ENCODE measurements at places on chromosomes 4 and X.

DNA sequence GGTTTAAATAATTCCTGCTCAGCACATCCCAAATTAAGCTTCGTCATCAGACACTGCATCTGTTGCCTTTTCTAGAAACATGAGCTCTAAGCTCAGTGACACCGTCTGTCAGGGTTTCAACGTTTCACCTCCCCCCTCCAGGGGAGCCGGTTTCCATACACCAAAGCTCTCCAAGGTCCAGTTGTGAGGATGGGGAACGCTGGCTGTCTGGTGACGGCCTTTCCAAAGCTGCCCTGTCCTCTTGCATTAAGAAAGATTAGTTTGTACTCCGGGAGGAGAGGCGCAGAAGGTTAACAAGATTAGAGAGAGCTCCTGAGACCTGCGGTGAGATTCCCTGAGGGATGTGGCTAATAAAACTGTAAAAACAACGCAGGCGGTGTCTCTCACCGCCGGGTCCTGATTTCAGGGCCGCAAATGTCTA is 43.2 kb downstream of the ASMT start:
- DNase-seq, result no peak

- DNase-seq, result no peak
These were observed 1.9 kb downstream of the SOWAHD start for GRCh38 chrX:119760026-119760877.

- no peak for DNase-seq
These were observed 112.2 kb upstream of the PSAPL1 start for GRCh38 chr4:7546809-7547367.

DNA sequence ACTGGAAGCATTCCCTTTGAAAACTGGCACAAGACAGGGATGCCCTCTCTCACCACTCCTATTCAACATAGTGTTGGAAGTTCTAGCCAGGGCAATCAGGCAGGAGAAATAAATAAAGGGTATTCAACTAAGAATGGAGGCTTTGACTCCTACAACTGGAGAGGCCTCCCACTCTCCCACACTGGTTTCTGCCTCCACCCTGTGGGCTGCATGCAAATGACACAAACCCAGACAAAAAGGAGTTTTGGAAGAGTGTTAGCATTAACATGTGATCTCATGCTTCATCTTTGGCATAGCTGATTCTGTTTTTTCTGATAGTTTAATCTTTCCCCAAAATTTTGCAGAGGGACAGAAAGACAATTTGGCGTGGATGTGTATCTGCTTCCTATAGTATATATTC is 80.8 kb upstream of the IQCM start:
- no peak for DNase-seq

- no peak for DNase-seq
These were observed 886.2 kb downstream of the ARAP2 start for GRCh38 chr4:35358001-35358584.

- no peak for DNase-seq
These were observed 11.7 kb upstream of the PTTG2 start for GRCh38 chr4:37948542-37948941.

DNA sequence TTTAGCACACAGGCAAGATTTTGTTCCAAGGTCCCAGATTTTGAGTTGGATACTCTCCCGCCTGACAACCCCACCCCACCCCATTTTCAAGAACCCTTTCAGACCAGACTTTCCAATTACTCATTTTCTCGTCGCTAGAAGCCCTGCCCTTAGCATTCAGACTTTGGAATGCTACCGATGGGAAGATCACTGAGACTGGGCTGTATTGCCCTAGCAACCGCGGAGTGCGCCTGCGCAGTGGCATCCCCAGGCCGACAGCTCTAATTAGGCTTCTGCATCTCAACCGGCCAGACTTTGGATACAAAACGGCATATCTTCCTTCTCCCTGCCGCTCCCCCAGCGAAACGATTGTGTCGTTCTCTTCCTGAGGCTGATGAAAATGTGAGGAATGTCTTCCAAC is 3.4 kb downstream of the MAGEE2 start:
- DNase-seq, result no peak

GRCh38 chrX:11437642-11438379 is 144.6 kb downstream of the AMELX start:
- no peak for DNase-seq

DNA sequence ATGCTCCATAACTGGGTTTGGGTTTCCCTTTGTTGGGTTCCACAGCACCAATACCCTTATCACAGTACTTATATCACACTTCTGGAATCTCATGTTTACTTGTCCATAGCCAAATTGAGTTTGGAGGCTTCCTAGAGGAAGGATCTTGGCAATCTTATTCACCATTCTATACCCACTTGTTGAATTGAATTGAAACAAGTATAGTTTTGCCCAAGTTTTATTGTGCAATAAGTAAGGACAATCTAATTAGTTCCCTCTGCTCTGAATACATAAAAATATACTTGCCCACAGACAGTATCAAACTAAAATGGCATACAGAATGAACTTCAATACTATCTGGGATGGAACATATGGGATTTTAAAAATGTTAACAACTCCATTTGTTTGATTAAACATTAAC is 40.3 kb downstream of the SEC31A start:
- DNase-seq, result no peak

DNA sequence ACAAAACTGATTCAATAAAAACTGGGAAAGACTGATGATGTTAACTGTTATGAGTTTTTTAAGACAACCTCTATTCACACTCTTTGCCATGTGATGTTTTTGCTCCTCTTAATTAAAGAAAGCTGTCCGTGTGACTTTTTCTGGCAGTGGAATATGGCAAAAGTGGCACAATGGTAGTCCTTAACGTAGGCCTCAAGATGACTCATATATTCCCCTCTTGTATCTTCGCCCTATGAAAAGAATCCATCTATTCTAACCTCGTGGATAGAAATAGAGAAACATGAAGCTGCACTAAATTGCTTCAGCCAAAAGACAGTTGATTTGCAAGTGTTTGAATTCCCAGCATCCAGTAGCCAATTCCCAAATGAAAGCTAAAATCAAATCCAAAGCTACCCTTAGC is 603.8 kb upstream of the PCDH7 start:
- DNase-seq, result no peak

- DNase-seq, result no peak
These were observed 110.7 kb downstream of the ARAP2 start for GRCh38 chr4:36133658-36134057.

GRCh38 chrX:54246866-54247265 is 63.8 kb upstream of the FAM120C start:
- DNase-seq, result no peak

DNA sequence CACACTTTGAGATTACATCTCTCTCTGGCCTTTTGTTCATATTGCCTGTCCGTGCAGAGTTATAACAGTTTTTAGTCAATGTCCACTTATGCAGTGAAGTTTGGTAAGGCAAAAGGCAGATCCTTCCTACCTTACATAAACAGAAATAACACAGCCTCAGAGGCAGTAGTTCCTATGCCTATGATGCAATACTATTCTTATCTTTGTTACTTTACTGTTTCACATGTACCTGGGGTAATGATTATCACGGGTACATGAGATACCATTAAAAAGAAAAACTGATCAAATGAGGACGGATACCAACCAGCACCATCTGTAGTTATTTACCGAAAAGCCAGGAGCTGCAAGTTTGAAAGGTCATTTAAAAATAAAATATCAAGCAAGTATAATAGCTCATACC is 166.8 kb downstream of the BTC start:
- no peak for DNase-seq

- no peak for DNase-seq
These were observed 44.0 kb downstream of the PCYT1B start for GRCh38 chrX:24603191-24603590.

- no peak for DNase-seq
These were observed 114.1 kb downstream of the MXRA5 start for GRCh38 chrX:3232262-3232923.

DNA sequence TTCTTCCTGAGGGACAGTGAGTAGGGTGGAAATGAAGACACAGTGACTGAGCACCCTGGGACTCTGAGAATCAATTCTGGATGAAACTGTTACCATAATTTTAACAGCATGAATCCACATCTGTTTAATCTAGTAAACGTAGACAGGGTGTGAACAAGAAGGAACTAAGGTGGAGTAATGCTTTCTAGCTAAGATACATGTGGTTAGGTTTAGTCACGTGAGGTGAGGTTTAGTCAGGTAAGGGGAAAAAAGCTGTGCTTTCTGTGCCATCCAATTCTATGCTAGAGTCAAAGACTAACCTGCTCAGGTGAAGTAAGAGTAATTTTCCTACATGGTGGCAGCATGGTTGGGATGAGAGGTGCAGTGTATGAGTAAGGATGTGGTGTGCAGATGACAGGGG is 54.0 kb upstream of the C4orf54 start:
- no peak for DNase-seq

DNA sequence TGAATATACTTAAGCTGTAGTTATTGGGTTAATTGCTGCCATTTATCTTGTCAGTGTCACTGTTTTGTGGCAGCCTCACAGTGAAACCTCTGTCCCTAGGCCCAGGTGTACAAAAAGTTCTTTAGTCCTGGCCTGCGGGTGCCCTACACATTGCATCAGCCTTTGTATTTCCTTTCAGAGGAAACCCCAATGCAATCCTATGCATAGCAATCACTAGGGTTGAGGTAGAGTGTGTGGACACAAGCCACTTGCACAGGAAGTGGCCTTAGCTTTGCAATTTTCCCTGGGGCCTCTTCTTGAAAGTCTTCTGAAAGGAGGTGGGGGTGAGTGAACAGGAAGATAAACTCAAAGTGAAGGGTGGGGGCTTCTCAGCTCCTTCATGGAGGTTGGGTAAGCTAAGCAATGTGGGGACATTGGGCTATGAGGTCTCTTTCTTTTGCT is 27.8 kb downstream of the VSIG4 start:
- no peak for DNase-seq

GRCh38 chr4:150072906-150073714 is 5.1 kb upstream of the DCLK2 start:
- DNase-seq, result no peak

DNA sequence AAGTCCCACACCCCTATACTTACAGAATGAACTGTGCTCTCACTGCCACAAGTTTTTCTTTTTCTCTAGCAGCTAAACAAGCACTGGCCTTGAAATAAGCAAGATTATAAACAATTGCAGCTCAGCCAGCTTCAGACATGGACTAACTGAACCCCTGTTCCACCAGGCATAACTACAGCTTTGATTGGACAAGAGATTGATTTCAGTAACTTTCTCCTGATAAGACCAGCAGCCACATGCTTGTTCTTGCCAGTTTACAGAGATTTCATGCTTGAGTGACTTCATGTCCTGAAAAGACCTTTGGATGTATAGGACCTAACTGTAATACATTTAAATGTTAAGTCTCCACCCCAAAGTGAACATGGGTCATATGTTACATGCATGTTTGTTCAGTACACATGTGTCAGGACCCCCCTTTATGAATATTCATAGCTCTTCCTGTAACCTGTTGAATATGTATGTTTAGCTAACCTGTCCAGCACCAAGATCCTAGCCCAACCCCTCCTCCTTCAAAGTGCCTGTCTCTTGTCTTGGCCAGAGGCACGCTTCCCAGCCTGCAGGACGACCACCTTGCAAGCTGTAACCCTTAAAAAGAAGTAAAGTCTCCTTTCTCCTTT is 27.9 kb downstream of the ZNF275 start:
- no peak for DNase-seq

DNA sequence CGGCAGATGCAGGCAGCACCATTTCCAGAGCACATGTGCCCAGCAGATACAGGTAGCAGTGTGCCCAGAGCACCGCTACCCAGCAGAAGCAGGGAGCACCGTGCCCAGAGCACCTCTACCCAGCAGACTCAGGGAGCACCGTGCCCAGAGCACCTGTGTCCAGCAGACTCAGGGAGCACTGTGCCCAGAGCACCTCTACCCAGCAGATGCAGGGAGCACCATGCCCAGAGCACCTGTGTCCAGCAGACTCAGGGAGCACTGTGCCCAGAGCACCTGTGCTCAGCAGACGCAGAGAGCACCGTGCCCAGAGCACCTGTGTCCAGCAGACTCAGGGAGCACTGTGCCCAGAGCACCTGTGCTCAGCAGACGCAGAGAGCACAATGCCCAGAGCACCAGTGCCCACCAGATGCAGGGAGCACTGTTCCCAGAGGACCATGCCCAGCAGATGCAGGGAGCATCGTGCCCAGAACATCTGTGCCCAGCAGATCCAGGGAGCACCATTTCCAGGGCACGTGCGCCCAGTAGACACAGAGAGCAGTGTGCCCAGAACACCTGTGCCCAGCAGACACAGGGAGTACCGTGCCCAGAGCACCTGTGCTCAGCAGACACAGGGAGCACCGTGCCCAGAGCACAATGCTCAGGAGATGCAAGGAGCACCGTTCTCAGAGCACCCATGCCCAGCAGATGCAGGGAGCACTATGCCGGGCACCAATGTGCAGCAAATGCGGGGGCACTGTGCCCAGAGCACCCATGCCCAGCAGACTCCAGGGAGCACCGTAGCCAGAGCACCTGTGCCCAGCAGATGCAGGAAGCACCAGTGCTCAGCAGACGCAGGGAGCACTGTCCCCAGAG is 236.4 kb downstream of the DHRSX start:
- DNase-seq, result no peak

DNA sequence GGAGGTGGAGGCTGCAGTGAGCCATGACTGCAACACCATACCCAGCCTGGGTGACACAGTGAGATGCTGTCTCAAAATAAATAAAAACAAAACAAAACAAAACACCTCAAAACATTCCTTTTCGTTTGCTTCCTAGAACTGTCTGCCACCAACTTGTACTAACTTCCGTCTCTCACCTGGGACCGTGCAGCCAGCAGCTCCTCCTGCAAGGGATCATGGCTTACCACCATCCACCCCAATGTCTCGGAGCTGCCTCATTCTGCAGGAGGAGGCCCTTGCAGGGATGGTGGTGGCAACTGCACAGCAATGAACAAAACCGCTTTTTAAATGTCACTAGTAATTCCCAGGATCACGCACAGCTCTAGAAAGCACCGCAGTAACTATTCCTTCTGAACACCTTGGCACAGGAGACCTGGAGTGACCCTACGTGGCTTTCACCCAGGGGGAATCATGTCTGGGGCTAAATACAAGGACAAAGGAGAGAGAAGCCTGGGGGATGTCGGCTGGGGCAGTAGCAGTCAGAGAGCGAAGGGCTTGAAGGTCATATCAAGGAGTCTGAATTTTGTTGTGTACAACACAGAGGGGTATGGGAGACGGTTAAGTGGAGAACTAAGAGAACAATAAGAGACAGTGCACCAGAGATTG is 17.4 kb upstream of the KIAA0232 start:
- no peak for DNase-seq

DNA sequence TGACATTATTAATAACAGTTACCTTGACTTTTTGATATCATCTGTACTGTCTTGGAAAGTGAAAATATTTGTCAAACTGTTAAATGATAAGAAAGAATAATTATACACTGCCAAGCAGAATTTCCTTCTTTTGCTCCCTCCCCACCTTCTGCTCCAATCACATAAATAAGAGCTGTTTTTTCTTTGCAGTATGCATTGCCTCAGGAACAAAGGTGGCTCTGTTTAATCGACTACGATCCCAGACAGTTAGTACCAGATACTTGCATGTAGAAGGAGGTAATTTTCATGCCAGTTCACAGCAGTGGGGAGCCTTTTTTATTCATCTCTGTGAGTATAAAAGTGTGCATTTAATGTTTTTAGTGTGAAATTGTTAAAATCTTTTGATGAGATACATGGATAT is 66.1 kb downstream of the CCKAR start:
- DNase-seq, result no peak

Measured in omental fat pad (tissue), 4 donors.